Ascending aorta (tissue), 2 donors: ENCODE measurements at places on chromosomes 1 and 21. TPM values are rescaled to one million over a fixed set of nuclear protein-coding genes. Genes with fewer than 3 reads are reported as not detected.

The GJA9 gene
- total RNA-seq, result not detected

The DYNLT5 gene
- total RNA-seq, result 1.2 TPM

The SETD4 gene
- 35.9 TPM for total RNA-seq

DNA sequence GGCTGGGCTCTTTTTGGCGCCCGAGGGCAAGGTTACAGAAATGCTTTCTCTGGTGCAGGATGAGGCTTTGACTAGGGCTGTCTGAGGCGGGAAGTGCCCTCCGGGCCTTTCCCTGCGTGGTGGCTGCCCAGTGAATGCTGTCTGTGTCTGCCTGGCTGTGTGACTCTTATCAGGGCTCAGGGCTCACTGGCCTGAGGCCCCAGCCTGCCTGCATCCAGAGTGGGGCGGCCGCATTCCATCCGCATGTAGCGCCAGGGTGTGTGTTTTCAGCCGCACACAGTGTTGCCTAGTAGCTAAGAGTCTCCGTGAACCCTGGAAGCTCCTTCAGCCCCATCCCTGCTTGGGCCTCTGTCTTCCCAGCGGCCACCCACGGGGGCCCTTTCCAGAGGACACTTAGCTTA is 59.1 kb downstream of the FAAP20 start:
- H3K36me3 ChIP-seq, result no peaks in the 10 kb centered on the region
- no peaks in the 10 kb centered on the region for H3K4me1 ChIP-seq
- H3K4me3 ChIP-seq, result no peak overlapping the region
- H3K27ac ChIP-seq, result peak overlapping the region; percentile 71
- no peak for DNase-seq

DNA sequence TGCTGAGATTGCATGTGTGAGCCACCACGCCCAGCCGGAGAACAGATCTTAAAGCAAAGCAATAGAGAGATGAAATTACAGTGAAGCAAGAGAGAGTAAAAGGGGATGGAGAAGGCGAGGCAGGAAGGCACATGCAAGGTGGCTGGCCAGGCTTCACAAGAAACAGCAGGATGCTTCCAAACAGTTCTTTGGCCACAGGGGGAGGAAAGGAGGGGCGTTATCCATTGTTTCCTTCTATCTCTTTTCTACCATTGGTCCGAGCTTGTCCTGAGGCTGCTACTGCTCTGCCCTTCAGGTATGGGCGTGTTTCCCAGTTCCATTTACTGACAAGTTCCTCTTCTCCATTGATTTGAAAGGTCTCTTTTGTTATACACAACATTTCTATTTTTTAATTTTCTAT is 33.7 kb upstream of the PARP1 start:
- H3K27ac ChIP-seq, result no peak overlapping the region
- no peaks in the 10 kb centered on the region for H3K36me3 ChIP-seq
- no peak overlapping the region for H3K4me3 ChIP-seq
- H3K27me3 ChIP-seq, result no peaks in the 10 kb centered on the region

GRCh38 chr21:26847921-26848320 is 2.7 kb upstream of the ADAMTS1 start:
- H3K27ac ChIP-seq, result no peak overlapping the region
- no peaks in the 10 kb centered on the region for H3K4me1 ChIP-seq
- no peaks in the 10 kb centered on the region for H3K36me3 ChIP-seq
- DNase-seq, result no peak
- H3K4me3 ChIP-seq, result no peak overlapping the region
